Fibroblast of upper back skin (primary cell): ENCODE measurements at places on chromosomes 7 and 10.

GRCh38 chr7:157046681-157047080, 36.2 kb upstream of the MNX1 start:
- peak; percentile 78 for DNase-seq

GRCh38 chr10:8463853-8464252, 409.4 kb downstream of the GATA3 start:
- DNase-seq = no peak

DNA sequence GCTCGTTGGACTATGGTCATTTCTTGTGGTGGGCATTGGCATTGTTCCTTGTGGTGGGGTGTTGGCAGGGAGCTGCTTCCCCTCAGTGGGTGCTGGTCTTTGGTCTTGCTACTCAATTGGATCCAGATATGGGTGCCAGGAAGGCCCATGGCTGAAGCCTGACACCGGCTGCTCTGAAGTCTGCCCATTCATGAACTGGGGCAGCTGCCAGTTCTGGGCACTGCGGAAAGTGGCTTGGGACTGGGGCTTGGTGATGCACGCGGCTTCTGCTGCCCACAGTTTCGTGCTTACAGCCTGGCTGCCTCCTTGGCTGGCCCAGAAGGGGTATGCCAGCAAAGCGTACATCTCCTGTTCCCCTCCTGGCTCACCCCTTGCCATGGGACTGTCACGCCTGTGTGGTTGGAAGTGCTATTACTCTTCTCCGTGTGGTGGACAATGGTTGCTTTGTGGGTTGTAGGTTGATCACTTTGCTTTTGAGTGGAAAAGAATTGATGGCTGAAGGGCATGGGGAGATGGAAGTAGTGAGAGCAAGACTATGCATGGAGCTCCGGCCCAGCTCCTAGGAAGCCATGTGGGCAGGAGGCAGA, 54.7 kb downstream of the ADAMTS14 start:
- DNase-seq = no peak

- no peak for DNase-seq
These were observed 225.3 kb upstream of the POT1 start for GRCh38 chr7:125154930-125155329.

GRCh38 chr10:51675088-51675487, 24.3 kb downstream of the CSTF2T start:
- DNase-seq = no peak

- peak; percentile 35 for DNase-seq
These were observed 1156.3 kb downstream of the SORCS3 start for GRCh38 chr10:105797234-105797890.

- no peak for DNase-seq
These were observed 103.5 kb downstream of the SND1 start for GRCh38 chr7:127755521-127755920.

DNA sequence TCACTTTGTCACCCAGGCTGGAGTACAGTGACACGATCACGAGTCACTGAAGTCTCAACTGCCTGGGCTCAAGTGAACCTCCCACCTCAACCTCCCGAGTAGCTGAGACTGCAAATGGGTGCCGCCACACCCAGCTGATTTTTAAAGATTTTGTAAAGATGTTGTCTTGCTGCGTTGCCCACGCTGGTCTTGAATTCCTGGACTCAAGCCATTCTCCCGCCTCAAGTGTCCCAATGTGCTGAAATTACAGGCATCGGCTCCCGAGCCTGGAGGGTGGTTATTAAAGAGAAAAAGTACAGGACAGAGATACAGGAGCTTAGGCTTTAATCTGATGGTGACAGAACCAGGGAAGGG, 55.1 kb downstream of the KCTD7 start:
- no peak for DNase-seq

DNA sequence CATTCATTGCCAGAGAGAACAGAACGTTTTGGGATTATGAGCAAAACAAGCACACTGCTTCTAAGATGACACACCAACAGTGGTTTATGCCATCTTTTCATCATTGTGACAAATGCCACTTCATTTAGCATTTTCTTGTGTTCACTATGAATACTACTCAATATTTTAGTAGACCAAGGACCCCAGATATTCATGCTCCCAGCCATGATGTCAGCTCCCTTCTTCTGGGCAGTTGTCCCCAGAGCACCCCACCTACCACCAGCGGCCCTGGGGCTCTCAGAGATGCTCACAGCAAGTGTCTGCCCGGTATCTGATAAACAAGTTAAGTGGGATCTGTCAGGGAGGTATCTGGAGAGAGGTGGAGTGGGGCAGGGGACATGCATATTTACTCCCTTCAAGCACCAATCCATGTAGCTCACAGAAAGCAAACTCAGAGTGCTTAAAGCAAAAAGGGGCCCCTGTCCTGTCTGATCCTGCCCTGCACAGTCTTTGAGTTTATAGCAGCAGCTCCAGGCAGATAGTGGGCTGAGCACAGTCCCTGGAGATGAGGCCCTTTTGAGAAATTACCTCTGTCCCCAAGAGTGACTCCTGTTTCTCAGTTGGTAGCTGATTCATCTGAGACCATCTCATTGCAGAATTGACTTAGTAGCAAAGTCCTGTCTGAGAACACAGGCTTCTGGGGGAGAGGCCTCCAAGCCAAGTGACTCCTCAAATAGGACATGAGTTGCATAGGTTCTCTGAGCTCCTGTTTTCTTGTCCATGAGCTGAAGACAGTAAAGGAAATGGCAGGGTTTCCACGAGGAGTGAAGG, 281.8 kb upstream of the KLF6 start:
- no peak for DNase-seq

- no peak for DNase-seq
These were observed 6.9 kb upstream of the PFKFB3 start for GRCh38 chr10:6195846-6196245.

GRCh38 chr7:113033959-113034358, 52.7 kb downstream of the GPR85 start:
- DNase-seq = no peak

- peak; percentile 46 for DNase-seq
These were observed 12.1 kb upstream of the CCNY start for GRCh38 chr10:35324196-35324595.

DNA sequence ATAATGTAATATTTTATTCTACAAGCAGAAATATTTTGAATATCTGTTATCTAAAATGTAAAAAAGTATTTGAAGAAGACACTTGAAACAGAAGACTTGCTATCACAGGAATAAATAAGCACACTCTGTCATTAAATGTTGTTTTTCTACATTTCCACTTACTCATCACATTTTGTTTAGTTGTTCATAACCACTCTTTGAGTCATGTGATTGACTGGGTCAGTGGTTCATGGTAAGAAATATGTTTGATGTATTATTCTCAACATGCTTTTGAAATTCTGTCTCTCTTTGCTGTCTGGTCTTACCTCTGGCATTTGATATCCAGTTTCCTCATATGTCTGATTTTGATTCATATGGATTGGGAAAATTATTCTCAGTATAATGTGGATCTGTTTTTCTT, 171.8 kb downstream of the SUGCT start:
- DNase-seq = peak; percentile 69

- DNase-seq = no peak
These were observed 307.6 kb upstream of the SEMA3A start for GRCh38 chr7:84502239-84502638.

DNA sequence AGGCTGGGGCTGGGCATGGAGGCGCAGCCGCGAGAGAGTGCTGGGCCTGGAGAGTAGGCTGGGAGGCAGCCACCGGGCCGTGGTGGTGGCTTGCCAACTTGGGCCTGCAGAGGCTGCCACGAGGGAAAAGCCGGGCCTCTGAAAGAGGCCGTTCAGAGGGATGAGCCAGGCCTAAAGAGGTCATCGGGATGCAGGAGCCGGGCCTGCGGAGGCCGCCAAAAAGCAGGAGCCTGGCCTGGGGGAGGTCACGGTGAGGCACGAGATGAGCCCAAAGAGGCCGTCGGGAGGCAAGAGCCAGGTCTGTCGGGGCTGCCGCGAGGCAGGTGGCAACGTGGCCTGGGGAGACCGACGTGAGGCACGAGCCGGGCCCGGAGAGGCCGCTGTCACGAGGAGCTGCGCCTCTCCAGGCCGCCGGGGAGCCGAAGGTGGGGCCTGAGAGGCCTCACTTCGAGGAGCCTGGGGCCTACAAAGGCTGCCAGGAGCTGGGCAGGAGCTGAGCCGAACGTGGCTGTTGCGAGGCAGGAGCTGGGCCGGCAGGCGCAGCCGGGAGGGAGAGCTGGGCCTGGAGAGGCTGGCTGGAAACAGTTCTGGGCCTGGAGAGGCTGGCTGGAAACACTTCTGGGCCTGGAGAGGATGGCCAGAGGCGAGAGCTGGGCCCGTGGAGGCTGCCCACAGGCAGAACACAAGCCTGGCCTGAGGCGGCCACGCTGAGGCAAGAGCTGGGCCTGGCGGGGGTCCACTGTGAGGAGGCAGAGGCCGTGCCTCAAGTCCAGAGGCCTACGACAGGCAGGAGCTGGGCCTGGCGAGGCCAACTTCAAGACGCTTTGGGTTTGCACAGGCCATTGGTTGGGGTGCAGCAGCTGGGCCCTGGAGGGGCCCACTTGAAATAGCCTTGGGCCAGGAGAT, 24.6 kb downstream of the MDH2 start:
- no peak for DNase-seq

- no peak for DNase-seq
These were observed 51.8 kb downstream of the VWDE start for GRCh38 chr7:12351843-12352242.

GRCh38 chr10:34677132-34677531, 138.0 kb downstream of the PARD3 start:
- no peak for DNase-seq

GRCh38 chr10:18875477-18875876, 173.1 kb upstream of the MALRD1 start:
- no peak for DNase-seq

DNA sequence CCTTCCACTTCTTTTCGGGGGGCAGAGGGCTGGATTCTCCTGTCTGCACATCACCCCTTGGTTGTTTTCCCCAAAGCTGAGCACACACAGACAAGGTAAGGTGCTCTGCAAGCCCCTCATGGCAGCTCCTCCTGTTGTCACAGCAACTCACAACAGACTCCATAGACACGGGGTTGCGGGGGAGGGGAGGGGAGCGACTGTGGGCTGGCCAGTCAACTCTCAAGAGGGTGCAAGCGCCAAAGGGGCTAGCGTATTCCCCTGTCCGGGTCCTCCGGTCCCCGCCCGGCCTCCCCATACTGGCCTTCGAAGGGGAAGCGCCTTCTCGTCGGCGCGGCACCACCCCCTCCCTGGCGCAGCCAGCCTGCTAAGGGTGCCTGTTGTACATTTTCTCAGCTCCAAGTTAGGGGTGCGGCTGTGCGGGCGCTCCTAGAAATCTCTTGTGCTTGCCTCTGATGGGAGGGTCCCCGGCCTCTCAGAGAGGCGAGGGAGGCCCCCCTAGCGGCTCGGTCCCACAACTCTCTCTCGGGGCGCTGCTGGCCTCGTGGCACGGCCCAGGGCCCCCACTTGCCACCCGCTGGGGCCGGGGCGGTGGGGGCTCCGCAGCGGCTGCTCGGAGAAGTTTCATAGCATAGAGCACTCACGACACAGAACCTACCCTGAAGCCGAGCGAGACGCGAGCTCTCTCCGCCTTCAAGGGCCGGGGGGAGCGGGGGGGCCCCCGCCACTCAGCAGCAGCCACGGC, 498 bp downstream of the RHOBTB1 start:
- DNase-seq = peak; percentile 51

GRCh38 chr7:14739168-14739840, 163.2 kb downstream of the DGKB start:
- DNase-seq = no peak

DNA sequence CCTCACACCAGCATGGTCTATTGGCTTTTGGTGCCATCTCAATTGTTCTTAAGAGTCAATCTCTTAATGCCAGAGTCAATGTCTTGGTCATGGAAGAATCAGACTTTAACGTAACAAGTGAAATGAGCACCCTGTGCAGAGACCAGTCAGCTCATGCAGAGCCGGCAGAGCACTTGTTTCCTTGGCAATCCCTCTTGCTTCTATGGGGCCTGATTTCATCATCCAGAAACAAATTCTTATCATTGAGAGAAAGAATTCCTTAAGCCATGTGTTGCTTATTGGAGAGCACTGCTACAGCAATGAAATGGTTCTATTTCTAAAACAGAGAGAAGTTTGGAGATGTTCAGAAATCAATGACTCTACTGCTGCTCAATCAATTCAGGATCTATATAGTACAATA, 212.8 kb downstream of the IPMK start:
- DNase-seq = peak; percentile 36

GRCh38 chr7:111953611-111954010, 252.6 kb downstream of the DOCK4 start:
- DNase-seq = peak; percentile 6

- peak; percentile 16 for DNase-seq
These were observed 595 bp downstream of the TBL2 start for GRCh38 chr7:73577627-73578341.

DNA sequence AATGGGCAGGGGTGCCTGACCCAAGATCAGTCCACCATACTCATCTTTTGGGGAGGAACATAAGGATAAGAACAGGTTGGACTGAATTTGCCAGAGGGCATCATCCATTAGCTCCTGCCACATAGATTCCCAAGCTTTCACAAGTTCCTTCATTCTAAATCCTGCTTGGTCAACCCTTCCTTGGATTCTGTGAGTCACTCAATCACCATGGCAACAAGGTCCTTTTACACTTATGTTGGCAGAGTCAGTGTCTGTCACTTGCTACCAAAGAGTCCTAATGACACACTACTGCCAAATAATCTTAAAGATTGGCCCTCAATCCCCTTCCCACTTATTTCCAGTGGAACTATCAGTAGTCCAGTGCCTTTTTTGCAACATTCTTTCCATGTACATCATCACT, 5.0 kb upstream of the LGI1 start:
- DNase-seq = no peak

GRCh38 chr7:74343281-74344131, 54.3 kb downstream of the CLIP2 start:
- peak; percentile 68 for DNase-seq

GRCh38 chr7:1423264-1423811, 35.9 kb downstream of the MICALL2 start:
- no peak for DNase-seq

GRCh38 chr10:79342295-79342761, 4.9 kb upstream of the PPIF start:
- no peak for DNase-seq

GRCh38 chr10:28774051-28774995, 97.0 kb downstream of the BAMBI start:
- no peak for DNase-seq

DNA sequence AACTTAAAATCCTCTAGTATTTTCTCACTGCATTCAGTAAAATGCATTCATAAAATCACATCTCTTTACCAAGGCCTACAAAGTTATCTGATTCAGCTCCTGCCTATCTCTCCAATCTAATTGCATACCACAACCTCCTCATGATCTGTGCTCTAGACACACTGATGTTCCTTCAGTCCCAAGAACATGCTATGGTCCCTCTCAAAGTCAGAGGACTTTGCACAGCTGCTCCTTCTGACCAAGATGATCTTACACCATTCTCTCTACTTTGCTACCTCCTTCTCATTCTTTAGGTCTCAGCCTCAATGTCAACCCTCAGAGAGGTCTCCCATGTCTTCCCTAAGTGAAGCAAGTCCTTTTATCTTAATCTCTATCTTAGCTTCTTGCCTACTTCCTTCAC, 45.5 kb downstream of the CAV1 start:
- DNase-seq = no peak

- no peak for DNase-seq
These were observed 30.7 kb upstream of the HSPA12A start for GRCh38 chr10:116772909-116773705.
